ENCODE measurements at places on chromosomes 4 and X.
A peak's percentile ranks its signal among the peaks of the same experiment; 100 is the strongest.

- DNase-seq = no peak
These were observed 155.8 kb downstream of the ARAP2 start for GRCh38 chr4:36088542-36088941.

GRCh38 chr4:172785613-172786012 is 383.0 kb upstream of the GALNT7 start:
- DNase-seq = no peak

DNA sequence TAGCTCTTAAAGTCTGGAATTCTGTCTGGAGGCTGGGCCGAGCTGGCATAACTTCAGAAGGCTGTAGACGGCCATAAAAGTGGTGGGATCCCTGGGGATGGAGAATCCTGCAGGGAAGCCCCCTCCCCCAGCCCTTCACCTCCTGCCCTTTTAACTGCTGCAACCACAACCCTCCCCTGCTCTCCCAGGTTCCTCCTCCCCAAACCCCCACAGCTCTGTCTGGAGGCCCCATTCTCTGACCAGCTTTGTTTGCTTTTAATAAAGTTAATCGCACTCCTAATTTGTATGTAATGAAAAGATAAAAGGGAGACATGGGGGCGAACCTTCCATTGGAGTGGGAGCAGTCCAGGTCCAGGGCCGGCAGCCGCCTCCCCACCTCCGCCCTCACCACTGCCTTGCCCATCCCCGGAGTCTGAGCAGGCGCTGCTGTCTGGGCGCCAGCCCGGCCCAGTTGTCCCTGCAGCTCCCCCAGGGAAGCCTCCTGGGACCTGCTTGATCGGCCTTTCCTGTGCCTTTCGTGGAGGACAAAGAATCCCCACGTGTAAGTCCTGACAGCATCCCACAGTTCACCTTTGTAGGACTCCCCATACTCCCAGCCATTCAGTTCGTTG is 84.3 kb downstream of the PJA1 start:
- no peak for DNase-seq

GRCh38 chrX:44876086-44876485 is 3.1 kb downstream of the KDM6A start:
- DNase-seq = no peak

- no peak for DNase-seq
These were observed 8.0 kb downstream of the NUDT6 start for GRCh38 chr4:122914292-122914904.

- DNase-seq = no peak
These were observed 43.4 kb upstream of the SEC24B start for GRCh38 chr4:109390115-109390768.

- DNase-seq = no peak
These were observed 194.8 kb downstream of the KIT start for GRCh38 chr4:54852602-54853001.

- no peak for DNase-seq
These were observed 45.8 kb downstream of the MGARP start for GRCh38 chr4:139234253-139234652.

GRCh38 chr4:126807132-126807531 is 825.6 kb upstream of the INTU start:
- DNase-seq = no peak

GRCh38 chr4:3642056-3642630 is 109.9 kb upstream of the LRPAP1 start:
- DNase-seq = no peak

DNA sequence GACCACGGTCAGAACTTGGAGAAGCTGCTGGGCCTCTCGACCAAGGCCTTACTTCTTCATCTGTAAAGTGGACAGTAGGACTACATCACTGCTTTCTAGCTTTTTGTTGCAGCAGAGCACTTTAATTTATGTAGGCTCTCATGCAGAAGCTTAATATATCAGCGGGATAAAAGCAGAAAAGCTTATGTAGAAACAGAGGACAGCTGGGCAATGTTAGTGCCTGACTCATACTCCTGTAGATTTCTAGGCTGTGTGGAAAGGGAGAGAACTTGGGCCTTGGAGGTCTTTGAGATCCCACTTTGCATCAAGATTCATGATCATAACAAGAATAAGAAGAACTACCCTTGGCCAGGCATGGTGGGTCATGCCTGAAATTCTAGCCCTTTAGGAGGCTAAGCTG is 91.2 kb downstream of the ARHGAP10 start:
- DNase-seq = no peak

- no peak for DNase-seq
These were observed 18.5 kb downstream of the METAP1 start for GRCh38 chr4:99013884-99014523.

GRCh38 chrX:151287954-151288353 is 109.1 kb upstream of the VMA21 start:
- DNase-seq = peak; percentile 32

- DNase-seq = peak; percentile 7
These were observed 17.5 kb upstream of the UGDH start for GRCh38 chr4:39544580-39545315.

DNA sequence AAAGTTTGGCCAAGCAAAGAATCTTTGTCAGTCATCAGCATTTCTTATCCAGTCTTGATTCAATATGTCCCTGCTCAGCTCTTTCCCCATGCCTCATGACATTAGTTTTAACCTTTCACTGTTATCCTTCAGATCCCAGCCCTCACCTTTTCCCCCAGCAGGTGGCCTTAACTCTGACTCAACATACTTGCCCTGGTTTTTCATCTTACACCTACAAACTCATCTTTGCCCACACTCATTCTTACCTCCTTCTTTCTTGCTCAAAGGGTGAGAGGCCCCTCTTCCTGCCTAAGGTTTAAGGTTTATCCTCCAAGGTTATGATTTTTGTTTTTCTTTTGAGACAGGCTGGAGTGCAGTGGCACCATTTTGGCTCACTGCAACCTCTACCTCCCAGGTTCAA is 10.6 kb upstream of the ANXA5 start:
- DNase-seq = no peak

All from NCI-H1930 (cell line).